HS-27A (cell line): ENCODE measurements at places on chromosomes 7 and 10.

DNA sequence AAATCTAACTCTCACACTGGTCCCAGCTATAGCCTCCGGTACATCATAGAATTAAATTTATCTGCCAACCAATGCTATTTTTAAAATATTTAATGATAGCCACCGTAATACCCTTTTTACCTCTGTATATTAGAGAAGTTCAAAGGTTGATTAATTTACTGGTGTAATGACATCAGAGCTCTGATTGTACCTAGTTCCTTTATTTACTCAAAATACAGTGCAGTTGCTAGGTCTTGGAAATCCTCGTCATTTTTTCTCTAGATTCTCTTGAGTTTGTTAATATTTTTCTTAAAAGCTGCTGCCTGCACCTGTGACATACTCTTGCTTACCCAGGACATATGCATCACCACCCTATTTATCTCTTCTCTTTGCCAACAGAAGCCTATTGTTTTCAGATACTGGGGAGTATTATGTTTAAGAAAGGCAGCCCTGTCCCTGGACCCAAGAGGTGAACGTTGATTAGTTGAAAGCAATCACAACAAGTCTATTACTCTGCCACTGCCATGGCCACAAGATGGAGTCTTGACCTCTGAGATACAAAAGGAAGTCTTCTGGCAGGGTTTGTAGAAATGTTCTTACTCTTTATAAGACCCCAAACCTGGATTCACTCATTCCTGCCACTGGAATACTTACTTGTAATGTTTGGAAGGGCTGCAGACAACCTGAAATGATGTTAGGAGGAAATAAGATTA is 25.6 kb upstream of the TMEM26 start:
- no peak for DNase-seq

- DNase-seq, result no peak
These were observed 33.1 kb downstream of the DENND2A start for GRCh38 chr7:140607441-140607989.

DNA sequence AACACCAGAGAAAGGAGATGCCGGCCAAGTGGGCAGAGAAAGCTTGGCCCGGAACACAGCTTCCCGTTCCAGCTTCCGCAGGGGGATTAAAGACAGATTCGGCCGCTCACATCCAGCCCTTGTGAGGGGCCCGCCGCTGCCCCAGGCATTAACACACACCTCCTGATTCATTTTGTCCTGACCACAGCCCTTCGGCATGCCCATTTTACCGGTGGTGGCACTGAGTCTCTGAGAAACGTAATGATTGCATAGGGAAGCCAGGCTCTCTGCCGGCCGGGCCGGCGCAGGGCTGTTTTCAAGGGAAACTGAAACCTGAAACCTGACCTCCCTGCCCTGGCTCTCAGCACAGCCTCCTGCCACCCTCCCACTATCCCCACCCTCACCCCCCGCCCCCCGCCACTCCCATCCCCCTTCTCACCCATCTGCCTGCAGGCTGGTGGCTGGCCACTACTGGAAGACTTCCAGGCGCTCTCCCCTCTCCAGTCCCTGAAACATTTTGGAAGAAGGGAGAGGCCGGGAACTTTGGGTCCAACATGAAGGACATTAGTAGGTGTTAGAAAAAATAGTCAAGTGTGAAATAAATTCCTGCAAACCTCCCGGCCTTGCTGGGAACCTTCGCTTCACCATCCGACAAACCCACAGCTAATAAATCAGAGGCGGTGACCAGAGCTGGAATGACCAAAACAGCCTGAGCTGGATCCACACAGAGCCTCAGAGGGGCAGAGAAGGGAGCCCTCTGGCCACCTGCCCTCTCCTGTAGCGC is 83.5 kb upstream of the CUX1 start:
- DNase-seq, result no peak

DNA sequence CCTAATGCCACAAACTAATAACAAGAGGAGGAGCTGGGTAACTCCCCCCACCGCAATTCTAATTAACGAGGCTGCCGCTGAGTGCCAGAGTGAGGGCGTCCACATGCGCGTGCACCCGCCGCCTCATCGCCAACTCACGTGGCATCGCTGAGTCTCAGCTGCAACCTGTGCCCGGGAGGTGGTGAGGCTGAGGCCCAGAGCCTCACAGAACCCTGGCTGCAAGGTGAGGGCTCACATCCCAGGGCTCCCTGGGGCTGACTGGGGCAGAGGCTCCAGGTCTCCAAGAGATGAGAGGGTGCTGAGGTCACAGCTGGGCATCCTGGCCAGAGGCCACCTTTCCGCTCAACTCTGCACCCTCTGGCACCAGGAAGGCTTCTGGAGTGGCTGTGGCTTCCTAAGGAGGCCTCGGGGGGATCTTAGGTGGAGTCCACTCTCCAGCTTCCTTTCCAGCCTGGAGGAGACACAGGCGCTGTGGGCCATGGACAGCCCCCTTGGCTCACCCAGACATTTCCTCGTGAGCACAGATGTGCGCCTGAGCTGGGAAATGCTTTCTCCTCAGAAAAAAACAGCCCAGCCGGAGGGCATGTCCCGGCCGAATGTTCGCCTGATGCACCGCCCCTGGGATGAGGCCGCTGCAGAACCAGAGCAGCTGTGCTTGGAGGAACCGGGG is 242.6 kb downstream of the MAD1L1 start:
- no peak for DNase-seq

DNA sequence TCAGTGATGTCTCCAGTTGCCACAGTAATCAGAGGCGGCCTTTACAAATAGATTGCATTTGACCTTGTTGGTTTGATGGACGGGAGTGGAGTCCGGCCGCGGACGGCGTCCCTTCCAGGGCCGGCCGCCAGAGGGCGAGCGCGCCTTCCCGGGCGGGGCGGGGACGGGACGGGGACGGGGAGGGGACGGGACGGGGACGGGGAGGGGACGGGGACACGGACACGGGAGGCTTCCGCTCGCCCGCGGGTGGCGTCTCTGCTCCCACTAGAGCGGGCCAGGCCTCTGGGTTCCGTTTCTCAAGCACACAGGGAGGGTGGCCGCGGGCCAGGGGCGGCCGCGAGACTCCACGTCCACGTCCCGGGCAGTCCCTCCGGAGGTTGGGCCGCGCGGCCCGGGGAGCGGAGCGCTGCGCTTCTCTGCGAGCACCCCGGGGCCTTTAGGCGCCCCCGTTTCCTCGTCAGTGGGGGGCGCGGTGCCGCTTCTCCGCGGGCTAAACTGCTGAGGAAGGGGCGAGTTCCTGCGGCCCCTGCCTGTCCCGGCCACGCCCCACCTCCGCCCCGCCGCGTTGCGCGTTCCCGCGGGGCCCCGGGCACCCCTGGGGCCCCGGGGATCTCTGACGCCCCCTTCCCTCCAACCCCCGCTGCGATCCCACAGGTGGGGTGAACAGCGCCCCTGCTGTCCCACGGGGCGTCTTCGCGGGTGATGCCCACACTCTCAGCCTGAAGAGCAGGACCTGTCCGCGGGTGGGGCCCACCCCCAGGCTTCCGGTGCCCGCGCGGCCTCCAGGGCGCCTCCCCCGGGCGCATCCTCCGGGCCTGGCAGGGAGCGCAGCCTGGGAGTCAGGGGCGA is 84.2 kb upstream of the MKI67 start:
- DNase-seq, result no peak
